A673 (cell line): ENCODE measurements at places on chromosomes 16 and 17. TPM values are rescaled to one million over a fixed set of nuclear protein-coding genes. Genes with fewer than 3 reads are reported as not detected.

PSMC3IP gene
- 30.9 and 31.9 TPM in 2 replicates for total RNA-seq

CDRT15 gene
- total RNA-seq: not detected in 2 replicates

KRTAP4-9 gene
- 1.0 and 1.2 TPM in 2 replicates for total RNA-seq

MFAP4 gene
- total RNA-seq: 60.9 and 92.7 TPM in 2 replicates

CMTM4 gene
- total RNA-seq: 30.3 and 37.7 TPM in 2 replicates
